ENCODE measurements at places on chromosomes 1 and 21.

DNA sequence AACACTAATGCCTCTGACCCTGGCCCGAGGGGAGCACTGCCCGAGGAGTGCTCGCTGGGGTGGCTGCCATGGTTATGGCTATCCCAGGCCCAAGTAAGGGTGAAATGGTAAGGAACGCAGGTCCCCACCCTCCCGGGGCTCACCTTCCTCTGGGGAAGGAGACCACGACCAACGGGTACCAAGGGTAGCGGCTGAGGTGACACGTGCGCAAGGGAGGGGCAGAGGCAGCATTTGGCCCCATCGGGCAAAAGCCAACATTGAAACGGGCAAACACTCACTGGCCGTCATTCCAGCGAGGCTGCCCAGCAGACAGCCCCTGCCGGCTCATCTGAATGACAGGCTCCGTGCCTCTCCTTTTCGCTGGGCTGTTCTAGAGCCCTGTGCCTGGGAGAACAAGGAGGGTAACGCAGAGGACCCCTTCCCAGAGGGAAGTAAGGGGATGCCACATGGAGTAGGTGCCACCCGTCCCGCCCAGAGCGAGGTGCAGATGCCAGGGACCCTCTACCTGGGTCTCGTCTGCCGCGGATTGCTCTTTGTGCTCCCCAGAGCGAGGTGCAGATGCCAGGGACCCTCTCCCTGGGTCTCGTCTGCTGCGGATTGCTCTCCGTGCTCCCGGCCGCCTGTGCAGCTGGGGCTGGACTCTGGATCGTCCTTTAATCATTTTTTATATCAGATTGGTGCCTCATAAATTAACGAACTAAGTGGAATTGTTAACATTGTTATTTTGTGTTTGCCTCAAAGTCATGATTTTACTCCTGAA lies 16.2 kb downstream of the ACTRT2 start:
- DNase-seq = no peak

GRCh38 chr21:42556476-42556875 lies 42.8 kb downstream of the SLC37A1 start:
- no peak for DNase-seq

- DNase-seq = peak; percentile 10
These were observed 331.9 kb downstream of the DISC1 start for GRCh38 chr1:231958448-231958847.

- DNase-seq = no peak
These were observed 40.1 kb upstream of the LRRC8D start for GRCh38 chr1:89780721-89781120.

DNA sequence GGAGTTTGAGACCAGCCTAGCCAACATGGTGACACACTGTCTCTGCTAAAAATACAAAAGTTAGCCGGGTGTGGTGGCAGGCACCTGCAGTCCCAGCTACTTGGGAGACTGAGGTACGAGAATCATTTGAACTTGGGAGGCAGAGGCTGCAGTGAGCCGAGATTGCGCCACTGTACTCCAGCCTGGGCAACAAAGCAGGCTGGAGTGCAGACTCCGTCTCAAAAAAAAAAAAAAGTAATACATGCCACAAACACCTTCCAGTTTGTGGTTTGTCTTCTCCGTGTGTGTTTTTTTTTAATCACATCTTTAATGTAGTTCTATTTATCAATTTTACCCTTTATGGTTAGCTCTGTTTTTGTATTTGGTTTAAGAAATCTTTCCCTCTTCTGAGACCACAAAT lies 22.3 kb downstream of the POGZ start:
- DNase-seq = no peak

- no peak for DNase-seq
These were observed 49.0 kb downstream of the SCCPDH start for GRCh38 chr1:246773213-246773641.

DNA sequence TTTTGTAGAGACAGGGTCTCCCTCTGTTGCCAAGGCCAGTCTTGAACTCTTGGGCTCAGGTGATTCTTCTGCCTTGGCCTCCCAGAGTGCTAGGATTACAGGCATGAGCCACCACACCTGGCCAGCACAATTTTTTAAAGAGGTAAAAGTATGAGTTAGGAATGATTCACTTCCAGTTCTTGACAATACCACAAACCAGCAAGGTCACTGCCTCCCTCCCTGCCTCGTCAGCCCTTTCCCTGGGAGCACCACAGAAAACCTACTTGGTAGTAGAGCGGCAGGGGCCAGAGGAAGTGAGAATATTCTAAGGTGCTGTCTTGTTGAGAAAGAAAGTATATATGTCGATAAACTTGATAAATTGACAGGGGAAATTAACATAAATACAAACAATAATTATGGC lies 10.8 kb upstream of the CDA start:
- DNase-seq = no peak

DNA sequence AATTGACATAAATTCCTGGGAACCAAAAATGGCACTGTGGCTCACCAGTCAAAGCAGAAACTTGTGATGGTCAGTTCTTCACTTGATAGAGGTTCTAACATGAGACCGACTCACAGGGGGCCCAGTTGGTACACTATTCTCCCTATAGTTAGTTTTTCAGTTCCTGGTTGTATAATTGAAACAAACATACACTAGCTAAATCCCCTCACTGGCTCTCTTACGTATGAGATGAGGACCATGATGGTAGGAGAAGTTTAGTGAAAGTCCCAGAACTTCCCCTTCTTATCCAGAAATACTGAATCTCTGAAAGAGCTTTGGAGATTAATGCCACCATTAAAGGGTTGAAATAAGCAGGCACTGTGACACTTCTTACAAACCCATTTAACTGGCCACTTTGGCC lies 2.8 kb upstream of the S100B start:
- DNase-seq = no peak

DNA sequence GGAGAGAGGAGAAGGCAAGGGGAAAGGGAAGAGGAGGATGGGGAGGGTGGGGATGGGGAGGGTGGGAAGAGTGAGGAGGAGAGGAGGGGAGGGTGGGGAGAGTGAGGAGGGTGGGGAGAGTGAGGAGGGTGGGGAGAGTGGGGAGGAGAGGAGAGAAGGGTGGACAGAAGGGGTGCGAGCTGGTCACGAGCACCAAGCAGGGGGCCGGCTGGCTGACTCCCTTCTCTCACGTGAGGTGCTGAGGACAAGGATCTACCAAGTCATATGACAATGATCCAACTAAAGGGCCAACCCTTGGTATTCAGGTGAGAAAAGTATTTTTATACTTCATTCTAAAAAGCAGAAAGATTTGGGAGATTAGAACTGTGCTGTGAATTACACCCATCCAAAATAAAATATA lies 51.8 kb downstream of the COQ8A start:
- DNase-seq = no peak

GRCh38 chr1:13832100-13832499 lies 132.1 kb downstream of the PRDM2 start:
- DNase-seq = no peak
